ENCODE measurements at places on chromosomes 6 and 20.

- DNase-seq = no peak
Observed at GRCh38 chr20:3693376-3693775, 11.6 kb upstream of the ADAM33 start.

- DNase-seq = no peak
Observed at GRCh38 chr6:166724576-166724975, 97.5 kb upstream of the RPS6KA2 start.

DNA sequence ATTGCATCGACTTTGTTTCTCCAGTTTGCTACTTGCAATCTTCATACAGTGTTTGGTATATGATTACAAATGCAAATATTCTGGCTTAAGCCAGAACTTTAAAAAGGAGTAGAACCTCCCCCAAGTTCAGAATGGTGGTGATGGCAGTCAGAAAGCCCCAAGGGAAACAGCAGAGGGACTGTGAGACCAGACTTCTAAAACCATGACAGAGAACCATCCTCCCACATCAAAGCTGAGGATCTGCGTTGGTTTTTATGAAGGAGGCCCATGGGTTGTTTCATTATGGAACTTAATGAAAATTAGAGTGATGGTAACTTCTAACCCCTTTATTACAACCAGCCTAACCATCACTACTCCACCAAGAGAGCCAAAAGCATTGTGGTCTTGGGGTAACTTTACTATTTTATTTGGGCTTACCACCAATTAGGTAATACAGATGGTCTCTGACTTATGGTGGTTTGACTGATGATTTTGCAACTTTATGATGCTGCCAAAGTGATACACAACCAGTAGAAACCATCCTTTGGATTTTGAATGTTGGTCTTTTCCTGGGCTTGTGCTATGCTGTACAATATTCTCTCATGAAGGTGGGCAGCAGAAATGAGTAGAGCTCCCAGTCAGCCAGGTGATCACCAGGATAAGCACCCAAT is 10.9 kb upstream of the MRS2 start:
- no peak for DNase-seq

DNA sequence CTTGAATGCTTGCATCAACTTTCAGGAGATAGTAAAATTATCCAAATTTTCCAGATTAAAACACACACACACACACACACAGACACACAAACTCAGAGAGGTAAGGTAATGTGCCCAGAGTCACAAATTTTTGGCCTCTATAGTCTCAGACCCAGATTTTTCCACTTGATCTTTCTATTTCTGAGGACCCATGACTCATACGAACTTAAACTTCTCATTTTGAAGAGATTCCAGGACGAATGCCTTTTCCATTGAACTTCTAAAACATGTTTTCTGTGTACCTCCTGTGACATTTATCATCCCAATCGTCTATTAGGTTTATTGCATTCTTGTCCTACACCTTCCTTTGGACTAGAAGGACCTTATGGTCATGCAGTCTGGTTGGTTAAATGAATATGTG is 172.9 kb upstream of the COL21A1 start:
- DNase-seq = no peak

DNA sequence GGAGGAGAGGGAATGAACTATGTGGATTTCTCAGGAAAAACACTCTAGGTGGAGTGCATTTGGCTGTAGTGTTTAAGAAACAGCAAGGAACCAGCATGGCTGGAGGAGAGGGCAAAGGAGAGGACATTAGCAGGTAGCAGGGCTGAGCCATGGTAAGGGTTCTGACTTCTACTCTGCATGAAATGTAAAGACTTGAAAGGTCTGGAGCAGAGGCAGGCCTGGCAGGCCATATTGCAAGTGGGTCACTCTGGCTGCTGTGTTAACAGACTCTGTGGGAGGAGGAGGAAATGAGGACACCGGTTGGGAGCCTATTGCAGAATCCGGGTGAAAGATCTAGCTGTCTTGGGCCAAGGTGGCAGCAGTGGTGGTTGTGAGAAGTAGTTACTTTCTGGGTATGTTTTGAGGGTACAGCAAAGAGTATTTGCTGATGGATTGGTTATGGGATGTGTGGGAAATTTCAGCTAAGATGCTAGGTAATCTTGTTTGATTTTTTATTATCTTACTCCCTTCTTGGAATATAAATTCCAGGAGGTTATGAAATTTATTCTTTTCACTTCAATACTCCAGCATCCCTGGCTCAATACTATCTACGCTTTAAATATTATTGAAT is 115.9 kb upstream of the BCLAF1 start:
- DNase-seq = no peak

- DNase-seq = no peak
Observed at GRCh38 chr6:30760549-30760948, 16.2 kb upstream of the IER3 start.

- DNase-seq = peak; percentile 10
Observed at GRCh38 chr6:73362358-73362757, at the start of gene KHDC3L. KHDC3L (plus strand) TSS chr6:73362658; CDS start chr6:73362730, 72 bp downstream.

All from ELF-1 (cell line).